Stomach (tissue), 19 donors: ENCODE measurements at places on chromosomes 5 and 9. TPM values are rescaled to one million over a fixed set of nuclear protein-coding genes. Genes with fewer than 3 reads are reported as not detected.

The CCDC112 gene
- total RNA-seq: 7.0 TPM

The TAF11L12 gene
- total RNA-seq: not detected

The MCIDAS gene
- total RNA-seq: 4.1 TPM

The PKD2L2 gene
- total RNA-seq: not detected

The IFNB1 gene
- not detected for total RNA-seq

The NFIB gene
- 533 TPM for total RNA-seq

The CCL27 gene
- not detected for total RNA-seq

The STPG3 gene
- not detected for total RNA-seq

The NTNG2 gene
- total RNA-seq: under 0.01 TPM

The RGS14 gene
- 6.2 TPM for total RNA-seq

The GABRP gene
- not detected for total RNA-seq

The AIF1L gene
- total RNA-seq: 1.2 TPM

The FCHO2 gene
- 18.1 TPM for total RNA-seq

The SUB1 gene
- 103 TPM for total RNA-seq

The BTNL8 gene
- 10.9 TPM for total RNA-seq

The CD274 gene
- 33.3 TPM for total RNA-seq

The GHR gene
- 18.7 TPM for total RNA-seq
